ENCODE measurements at places on chromosomes 4 and X.

- DNase-seq: no peak
Observed at GRCh38 chr4:156298230-156298629, 344.6 kb upstream of the CTSO start.

DNA sequence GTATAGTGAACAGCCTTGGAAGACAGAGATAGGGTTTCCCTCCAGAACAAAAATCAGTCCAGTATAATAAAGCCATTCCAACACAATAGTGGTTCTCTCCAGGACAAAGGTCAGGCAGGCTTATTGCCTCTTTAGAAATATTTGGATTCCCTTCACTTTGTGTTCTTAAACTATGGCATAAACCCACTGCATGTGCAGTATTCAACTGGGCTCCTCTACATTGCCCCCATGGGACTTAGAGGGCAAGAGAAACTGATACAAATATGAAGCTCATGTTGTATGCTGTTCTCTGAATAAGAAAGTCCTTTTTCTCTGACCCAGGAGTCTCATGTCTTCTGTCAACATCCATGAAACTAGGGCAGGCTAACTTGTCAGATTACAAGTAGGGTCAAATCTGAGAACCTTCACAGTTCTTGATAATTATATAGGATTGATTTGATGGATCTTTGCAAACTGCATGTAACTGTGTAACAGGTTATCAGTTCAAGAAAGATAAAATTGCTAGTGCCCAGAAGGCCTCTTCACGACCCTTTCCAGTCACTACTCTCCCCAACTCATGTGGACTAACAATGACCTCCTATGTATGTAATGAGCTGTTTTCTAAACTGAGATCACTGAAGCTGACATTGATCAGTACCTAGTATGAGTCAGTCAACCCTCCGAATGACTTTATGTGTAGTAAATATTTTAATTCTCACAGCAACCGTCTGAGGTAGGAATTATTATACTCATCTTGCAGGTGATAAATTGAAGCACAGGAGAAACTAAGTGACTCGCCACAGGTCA, 31.9 kb upstream of the FAM9C start:
- no peak for DNase-seq

GRCh38 chr4:7872264-7872771, 67.3 kb downstream of the AFAP1 start:
- DNase-seq: no peak

DNA sequence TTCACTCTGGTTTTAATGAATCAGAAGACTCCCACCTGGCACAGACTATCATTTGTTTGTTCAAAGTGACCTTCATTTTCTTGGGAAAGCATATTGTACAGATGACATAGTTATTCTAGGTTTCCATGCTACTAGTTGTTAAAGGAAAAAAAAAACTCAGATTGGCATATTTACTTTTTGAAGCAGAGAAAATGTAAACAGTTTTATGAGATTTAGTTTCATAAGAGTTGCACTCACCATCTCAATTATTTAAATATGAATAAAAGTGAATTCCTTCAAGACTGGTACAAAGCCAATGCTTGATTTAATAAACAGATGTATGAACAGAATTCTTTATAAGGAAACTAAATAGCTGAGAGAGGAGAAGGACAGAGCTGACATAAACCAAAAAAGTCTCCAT, 280.3 kb upstream of the UGT8 start:
- no peak for DNase-seq

GRCh38 chr4:80240976-80241375, 25.5 kb upstream of the FGF5 start:
- no peak for DNase-seq
